Coronary artery (tissue), 2 donors: ENCODE measurements at places on chromosomes 6 and 20.

- no peak for DNase-seq
Observed at GRCh38 chr6:139474145-139475108, 100.0 kb upstream of the CITED2 start.

DNA sequence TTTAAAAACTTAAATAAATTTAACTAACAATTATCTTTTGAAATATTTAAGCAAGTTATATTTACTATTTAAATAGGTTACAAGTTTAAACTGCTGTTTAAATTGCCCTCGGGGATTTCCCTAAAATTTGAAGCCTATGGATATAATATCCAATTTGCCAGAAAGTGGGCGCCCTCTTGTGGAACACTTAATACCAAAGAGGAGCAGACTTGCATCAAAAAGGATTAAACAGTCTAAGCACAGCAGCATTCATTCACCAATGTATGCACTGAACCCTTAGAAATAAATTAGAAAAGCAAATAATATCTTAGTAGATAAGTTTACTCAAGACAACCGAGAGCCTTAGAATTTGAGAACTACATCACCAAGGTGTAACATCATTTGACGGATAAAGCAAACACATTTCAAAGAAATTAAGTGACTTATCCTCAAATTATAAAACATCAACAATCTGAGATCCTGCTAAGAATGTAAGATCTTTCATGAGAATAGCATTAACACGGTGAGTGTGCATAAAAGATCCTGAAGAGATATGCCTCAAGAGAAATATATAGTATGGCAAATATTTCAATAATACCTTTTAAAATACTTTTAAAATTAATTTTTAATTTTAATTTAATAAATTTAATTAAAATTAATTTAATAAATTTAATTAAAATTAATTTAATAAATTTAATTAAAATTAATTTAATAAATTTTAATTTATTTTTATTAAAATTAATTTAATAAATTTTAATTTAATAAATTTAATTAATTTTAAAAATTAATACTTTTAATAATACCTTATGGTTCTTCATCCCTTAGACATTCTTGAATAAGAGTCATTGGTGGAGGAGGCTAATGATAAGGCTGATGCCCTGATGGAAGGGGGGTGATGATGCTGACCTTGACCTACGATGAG lies 11.5 kb upstream of the MEP1A start:
- DNase-seq = no peak

DNA sequence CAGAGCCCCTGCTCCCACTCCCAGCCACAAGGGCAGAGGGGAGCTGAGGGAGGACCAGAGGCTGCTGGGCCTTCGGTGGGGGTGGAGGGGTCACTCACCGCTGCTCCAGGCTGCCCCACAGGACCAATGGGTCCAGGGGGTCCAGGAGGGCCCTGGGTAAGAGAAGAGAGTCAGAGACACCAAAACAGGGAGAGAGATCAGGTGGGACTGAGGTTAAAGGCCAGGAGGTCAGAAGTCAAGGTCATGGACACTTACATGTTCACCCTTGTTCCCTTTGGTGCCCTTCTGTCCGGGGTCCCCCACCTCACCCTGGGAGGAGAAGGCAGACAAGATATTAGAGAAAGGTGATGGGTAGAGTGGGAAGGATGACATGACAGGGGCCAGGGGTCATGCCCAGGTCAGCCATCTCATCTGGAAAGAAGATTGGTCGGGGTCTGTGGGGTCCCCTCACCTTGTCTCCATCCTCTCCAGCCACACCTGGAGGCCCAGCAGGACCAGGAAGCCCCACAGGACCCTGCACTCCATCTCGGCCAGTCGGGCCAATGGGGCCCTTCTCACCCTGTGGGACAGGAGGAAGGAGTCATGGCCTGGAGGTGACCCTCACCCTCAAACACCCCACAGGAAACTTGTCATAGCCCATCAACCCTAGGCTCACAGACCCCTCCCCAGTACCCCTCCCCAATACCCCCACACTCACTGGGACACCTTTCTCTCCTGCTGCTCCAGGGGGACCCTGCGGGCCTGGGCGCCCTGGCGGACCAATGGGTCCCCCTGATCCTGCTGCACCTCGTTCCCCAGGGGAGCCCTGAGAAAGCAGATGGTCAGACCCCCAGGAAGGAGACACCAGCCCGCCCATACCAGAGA lies 21.0 kb downstream of the COL11A2 start:
- no peak for DNase-seq

- DNase-seq = no peak
Observed at GRCh38 chr6:36428911-36429310, 13.7 kb downstream of the PXT1 start.

- DNase-seq = no peak
Observed at GRCh38 chr20:24109008-24109407, 120.4 kb upstream of the GGTLC1 start.

GRCh38 chr20:53494753-53495152 lies 98.9 kb downstream of the ZNF217 start:
- DNase-seq = no peak

DNA sequence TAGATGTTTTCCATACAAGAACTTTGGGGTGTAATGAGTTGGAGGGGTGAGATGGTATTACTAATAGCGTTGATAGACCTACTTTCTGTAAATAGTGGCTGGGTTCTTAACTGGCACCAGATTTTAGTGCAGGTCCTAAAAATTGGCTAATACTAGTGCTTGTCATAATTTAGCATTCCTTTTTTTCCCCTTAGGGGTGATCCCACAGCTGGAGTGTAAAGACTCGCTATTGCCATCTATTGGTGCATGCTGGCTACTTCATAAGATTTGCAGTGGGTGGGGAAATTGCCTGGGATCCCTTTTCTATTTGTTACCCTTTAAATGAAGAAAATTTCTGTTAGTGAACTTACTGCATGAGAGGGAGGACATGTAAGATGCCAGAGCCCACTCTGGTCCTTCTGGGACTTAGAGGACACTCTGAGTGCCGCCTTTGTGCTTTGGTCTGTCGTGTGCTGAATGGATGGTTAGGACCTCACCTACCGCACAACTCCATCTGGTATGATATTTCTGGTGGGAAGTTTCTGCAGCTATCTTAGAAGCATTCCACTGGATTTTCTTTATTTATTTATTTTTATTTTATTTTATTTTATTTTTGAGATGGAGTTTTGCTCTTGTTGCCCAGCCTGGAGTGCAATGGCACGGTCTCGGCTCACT lies 195.5 kb downstream of the JARID2 start:
- DNase-seq = no peak

GRCh38 chr6:132365281-132365907 lies 35.9 kb downstream of the MOXD1 start:
- no peak for DNase-seq

GRCh38 chr6:31971279-31971992 lies 502 bp downstream of the DXO start:
- DNase-seq = no peak

DNA sequence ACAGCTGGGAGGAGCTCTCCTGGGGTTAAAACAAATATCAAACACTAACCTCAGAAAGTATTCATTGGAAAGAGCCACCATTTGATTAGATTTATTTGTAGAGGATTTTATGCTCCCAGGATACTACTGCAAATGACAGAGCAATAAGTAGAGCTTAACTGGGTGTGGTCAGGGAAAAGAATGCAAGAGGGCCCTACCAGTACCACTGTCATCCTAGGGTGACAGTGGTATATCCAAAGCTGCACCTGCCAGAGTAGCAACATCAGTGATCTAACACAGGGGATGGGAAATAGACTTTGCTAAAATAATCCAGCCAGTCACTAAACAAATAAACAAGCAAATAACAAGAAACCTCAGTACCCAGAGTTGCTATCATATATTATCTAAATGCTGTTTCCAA lies 29.7 kb downstream of the ERGIC3 start:
- no peak for DNase-seq

GRCh38 chr6:165842281-165842936 lies 179.4 kb upstream of the PDE10A start:
- no peak for DNase-seq

DNA sequence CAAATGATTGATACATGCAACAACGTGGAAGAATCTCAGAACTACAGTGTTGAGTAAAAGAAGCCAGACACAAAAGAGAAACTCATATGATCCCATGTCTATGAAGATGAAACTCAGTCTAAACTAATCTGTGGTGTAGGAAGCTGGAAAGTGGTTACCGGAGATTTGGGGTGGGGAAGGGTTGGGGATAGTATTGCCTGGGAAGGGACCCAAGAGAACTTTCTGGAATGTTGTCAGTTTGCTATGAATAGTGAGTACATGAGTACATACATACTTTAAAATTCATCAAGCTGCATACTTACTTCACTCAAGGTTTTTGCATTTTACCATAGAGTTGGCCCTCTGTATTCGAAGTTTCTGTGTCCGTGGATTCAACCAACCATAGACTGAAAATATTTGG lies 106.0 kb downstream of the SAMD5 start:
- no peak for DNase-seq

- DNase-seq = no peak
Observed at GRCh38 chr20:17698384-17698783, 1.4 kb upstream of the BANF2 start.

DNA sequence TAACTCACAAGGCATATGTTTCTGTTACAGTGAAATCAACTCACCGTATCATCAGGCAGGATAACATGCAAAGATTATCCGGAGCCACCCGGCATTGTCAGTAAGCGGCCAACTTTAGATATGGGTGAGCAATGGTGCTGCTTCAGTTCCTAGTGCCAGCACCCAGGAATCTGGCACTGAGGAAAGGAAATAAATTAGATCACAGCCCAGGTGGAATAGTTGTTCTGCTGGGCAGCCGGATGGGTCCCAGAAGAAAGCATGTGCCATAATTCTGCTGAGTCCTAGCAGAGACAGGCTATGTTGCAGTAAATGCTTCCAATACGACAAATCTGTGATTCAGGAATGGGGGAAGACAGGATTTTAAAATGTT lies 183.6 kb upstream of the SPTLC3 start:
- no peak for DNase-seq

DNA sequence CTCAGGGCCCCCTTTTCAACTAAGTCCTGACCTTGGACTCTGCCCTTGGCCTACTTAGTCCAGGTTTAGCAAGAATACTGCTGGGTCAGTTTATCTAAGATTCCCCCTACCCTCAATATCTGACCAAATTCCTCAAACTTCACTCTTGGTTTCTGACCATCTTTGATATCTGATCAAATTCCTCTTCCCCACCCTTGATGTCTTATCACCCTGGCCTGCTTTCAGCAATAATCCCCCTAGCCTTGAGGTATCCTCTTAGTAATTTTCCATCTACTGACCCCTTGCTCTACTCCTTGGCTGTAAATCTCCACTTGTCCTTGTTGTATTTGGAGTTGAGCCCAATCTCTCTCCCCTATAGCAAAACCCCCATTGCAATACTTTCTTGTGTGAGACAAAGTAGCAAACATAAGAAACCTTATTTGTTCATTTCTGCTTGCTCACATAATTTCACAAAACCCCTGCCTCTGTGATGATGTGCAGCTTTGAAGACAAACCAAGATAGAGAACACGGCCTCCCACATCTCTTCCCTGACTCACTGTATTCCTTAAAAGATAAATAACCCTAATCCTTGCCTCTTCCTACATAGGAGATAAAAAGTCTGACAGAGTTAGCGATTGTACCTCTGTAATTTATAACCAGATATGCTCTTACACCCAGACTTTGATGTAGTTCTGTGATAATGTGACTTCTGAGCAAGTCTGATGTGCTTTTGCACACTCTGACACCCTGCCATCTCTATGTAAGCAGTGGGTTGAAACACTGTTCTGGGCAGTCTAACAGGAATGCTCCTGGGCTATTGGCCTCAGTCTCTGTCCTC lies 13.8 kb upstream of the IYD start:
- no peak for DNase-seq

- peak; percentile 58 for DNase-seq
Observed at GRCh38 chr20:53622247-53623133, 28.9 kb upstream of the ZNF217 start.

- DNase-seq = no peak
Observed at GRCh38 chr20:58630063-58630462, 21.0 kb upstream of the STX16 start.

DNA sequence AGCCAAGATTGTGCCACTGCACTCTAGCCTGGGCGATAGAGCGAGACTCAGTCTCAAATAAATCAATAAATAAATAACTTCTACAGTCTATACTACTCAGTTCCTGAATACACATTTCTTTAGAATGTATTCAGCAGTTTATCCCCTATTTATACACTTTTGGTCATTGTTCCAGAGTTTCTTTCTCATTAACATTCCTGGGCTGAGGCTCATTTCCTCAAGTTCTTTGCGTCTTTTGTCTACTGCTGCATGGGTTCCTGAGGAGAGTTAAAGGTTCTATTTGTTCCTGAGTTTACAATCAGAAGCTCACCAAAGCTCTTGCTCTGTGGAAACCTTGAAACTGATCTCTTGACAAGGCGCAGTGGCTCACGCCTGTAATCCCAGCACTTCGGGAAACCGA lies 37.7 kb upstream of the SASH1 start:
- no peak for DNase-seq

GRCh38 chr20:17786221-17786718 lies 86.5 kb downstream of the BANF2 start:
- no peak for DNase-seq

DNA sequence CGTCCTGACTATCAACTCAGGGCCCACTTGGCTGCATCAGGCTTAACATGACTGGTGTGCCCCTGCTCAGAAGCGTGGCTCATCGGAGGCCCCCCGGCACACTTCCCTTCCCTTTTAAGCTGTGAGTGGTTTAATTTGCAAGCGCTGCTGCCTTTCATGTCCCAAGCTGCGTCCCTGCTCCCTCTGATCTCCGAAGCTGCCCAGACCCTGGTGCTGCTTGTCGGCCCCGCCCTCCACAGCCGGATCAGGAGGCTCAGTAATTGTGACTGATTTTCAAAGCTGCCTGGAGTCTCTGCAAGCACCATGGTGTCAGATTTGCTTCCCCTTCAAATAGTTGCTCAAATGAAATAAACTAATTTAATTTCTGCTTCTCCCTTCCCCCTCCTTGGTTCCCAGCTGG lies 71.1 kb downstream of the CDH22 start:
- DNase-seq = no peak

DNA sequence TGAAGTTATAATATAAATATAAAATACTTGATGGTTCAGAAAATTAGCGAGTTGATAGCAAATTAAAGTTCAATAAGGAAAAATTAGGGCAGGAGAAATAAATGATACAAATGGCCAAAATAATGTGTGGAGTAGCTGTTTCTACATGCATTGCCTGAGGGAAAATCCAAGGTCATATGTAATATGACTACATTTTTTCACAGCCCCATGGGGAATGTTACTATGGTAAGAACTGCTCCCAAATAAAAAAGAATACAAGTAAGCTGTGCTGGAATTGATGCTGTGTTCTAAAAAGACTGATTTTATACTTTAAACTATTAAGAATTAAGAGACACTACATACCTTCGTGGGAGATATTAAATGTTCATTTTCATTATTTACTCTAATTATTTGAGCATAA lies 34.1 kb downstream of the MEI4 start:
- DNase-seq = no peak

GRCh38 chr20:325889-326644 lies 715 bp downstream of the SOX12 start:
- DNase-seq = peak; percentile 86

GRCh38 chr6:29834564-29835436 lies 7.2 kb downstream of the HLA-G start:
- DNase-seq = no peak

DNA sequence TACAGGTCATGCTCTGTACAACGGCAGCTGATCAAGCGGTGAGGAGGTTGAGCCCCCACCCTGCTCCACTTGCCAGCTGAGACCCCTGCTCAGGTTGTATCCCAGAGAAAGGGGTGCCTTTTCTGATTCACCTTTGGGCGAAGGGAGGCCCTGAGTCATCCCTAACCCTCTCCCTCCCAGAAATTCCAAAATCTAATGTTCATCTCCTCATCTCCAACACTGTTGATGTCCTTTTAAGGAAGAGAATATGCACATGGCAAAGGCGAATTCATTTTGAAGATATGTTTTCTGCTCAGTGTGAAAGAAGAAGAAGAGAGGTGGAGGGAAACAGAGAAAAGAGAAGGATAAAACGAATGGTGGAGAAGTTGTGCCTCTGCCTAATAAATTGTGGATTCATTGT lies 120.5 kb downstream of the SCML4 start:
- DNase-seq = no peak
